ENCODE measurements at places on chromosomes 12 and 14. TPM values are rescaled to one million over a fixed set of nuclear protein-coding genes. Genes with fewer than 3 reads are reported as not detected.

VAMP1 gene
- total RNA-seq, result 11.9 TPM

PMCH gene
- not detected for total RNA-seq

NINJ2 gene
- total RNA-seq, result 0.93 TPM

PRH2 gene
- total RNA-seq, result not detected

MUCL1 gene
- not detected for total RNA-seq

PSMA6 gene
- 141 TPM for total RNA-seq

CNPY2 gene
- total RNA-seq, result 76.5 TPM

DCN gene
- total RNA-seq, result 932 TPM

GZMB gene
- not detected for total RNA-seq

PLEKHD1 gene
- 2.0 TPM for total RNA-seq

RPGRIP1 gene
- total RNA-seq, result 32.9 TPM

MSRB3 gene
- 41.6 TPM for total RNA-seq

MCRS1 gene
- 53.1 TPM for total RNA-seq

RTL1 gene
- total RNA-seq, result 0.49 TPM

P2RX7 gene
- total RNA-seq, result 4.0 TPM

CD69 gene
- total RNA-seq, result 9.8 TPM

CEP170B gene
- total RNA-seq, result 16.4 TPM

BCL7A gene
- total RNA-seq, result 31.6 TPM

ACVRL1 gene
- total RNA-seq, result 47.7 TPM

ANO4 gene
- 3.1 TPM for total RNA-seq

HCAR2 gene
- 2.1 TPM for total RNA-seq

KRT83 gene
- total RNA-seq, result not detected

KLRF2 gene
- not detected for total RNA-seq

GALNT8 gene
- 10.1 TPM for total RNA-seq

KRT6C gene
- not detected for total RNA-seq

GPR65 gene
- total RNA-seq, result 0.66 TPM

ADAM21 gene
- total RNA-seq, result not detected

MYF6 gene
- 19.2 TPM for total RNA-seq

KRT73 gene
- not detected for total RNA-seq

C3AR1 gene
- total RNA-seq, result 2.0 TPM

AQP2 gene
- not detected for total RNA-seq

PHETA1 gene
- total RNA-seq, result 8.0 TPM

SLCO1A2 gene
- 0.05 TPM for total RNA-seq

SMCO3 gene
- 7.9 TPM for total RNA-seq

All from camera-type eye (tissue), 1 donor.